ENCODE measurements at places on chromosomes 4 and X. TPM values are rescaled to one million over a fixed set of nuclear protein-coding genes. Genes with fewer than 3 reads are reported as not detected.

- no peak for DNase-seq
Observed at GRCh38 chrX:47898024-47898423, 61.3 kb downstream of the ZNF81 start.

DNA sequence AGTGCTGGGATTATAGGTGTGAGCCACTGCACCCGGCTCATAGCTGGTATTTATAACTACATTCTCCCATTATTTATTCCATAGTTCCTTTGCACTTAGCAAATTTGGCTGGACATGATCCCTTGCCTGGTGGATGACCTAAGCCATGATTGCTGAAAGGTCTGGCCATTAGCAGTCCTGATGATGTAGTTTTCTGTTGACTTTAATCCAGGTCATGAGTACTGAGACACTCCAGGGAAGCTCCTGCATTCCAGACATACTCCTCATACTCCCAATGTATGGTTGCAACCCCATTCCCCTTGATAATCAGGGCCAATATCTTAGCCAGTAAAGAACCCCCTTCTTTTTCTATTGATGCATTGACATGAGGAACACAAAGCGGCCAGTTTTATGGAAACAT, 24.4 kb upstream of the MGST2 start:
- peak; percentile 62 for DNase-seq

DNA sequence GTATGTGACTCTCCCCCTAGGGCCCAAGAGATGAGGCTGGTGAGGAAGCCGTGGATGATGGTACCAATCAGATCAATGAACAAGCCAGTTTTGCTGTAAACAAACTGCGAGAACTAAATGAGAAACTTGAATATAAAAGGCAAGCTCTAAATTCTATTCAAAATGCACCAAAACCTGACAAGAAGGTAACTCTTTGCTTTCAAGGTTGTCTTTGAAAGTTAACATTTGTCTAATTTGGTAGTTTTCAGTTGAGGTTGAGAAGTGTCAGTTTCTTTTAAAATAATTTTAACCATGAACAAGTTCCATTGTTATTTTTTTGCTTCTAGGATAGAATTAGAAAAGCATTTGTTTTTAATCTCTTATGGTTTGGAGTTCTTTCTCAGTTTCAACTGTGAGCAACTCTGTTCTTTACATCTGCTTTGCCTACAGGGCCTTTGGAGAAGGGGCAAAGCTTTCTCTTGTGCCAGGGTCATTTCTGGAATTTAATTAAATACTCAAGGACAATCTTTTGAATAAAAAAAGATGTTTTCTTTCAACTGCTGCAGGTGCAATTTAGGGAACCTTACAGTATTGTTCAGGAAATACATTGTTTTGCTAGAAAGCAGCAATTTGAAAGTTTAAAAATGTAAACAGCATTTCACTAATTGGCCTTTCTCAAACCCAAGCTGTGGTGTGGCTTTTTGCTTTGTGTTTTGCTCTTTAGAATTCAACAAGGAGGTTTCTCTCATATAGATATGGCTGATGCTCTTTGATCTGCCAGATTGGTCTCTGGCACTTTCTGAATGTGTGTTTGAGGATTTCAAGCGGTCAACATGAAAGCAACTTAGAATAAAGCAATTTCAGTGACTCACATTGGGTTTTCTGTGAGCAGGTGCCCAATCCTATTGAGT, 62.9 kb downstream of the LRP2BP start:
- no peak for DNase-seq

The FGB gene
- total RNA-seq, result not detected

GRCh38 chr4:147530723-147531122, 49.8 kb downstream of the EDNRA start:
- no peak for DNase-seq

DNA sequence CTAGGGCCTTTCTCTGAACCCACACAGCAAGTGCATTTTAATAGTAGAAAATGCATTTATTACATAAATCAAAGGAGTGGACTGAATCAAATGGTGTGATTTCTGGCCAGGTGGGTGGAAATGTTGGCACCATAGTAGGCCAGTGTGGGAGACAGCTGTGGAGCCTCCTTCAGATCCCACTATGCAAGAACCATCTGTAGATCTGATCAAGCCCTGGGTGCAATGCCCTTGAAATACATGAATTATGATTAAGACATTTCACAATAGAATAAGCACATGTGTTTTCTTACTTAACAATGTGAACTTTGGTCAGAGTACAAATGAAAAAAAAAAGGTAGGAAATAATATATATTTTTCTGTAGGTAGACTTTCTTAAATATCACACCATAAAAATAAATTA, 204.3 kb downstream of the PCDH7 start:
- DNase-seq, result no peak
